ENCODE measurements at places on chromosomes 5 and 9.

GRCh38 chr9:87594194-87594593 lies 96.5 kb downstream of the DAPK1 start:
- H3K36me3 ChIP-seq: no peaks in the 10 kb centered on the region
- H3K27me3 ChIP-seq: no peaks in the 10 kb centered on the region
- H3K27ac ChIP-seq: no peak overlapping the region
- no peak overlapping the region for H3K4me3 ChIP-seq
- H3K4me1 ChIP-seq: no peaks in the 10 kb centered on the region

DNA sequence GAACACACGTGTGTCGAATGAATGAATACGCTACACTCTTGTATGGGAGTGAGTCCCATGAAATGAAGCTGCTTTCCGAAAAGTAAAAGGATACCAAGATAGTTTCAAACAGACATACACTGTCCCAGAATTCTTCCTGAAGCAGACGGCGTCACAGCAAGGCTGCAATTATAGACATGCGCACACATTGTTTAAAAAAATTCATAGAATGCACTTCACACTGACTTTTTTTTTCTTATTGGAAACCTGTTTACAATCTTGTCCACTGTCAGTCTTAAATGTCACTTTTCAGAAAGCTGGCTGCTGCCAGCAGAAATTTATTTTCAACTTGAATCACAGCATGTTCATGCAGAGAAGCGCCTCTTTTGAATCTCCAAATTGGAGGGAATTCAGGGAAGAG lies 124.8 kb downstream of the CRB2 start:
- no peak for DNase-seq
- H3K27ac ChIP-seq: no peak overlapping the region
- no peak overlapping the region for H3K4me3 ChIP-seq
- no peaks in the 10 kb centered on the region for H3K27me3 ChIP-seq

GRCh38 chr5:124663101-124663506 lies 83.3 kb downstream of the ZNF608 start:
- H3K36me3 ChIP-seq: no peaks in the 10 kb centered on the region
- no peaks in the 10 kb centered on the region for H3K27me3 ChIP-seq
- H3K27ac ChIP-seq: no peak overlapping the region
- H3K4me3 ChIP-seq: no peak overlapping the region
- no peaks in the 10 kb centered on the region for H3K4me1 ChIP-seq

DNA sequence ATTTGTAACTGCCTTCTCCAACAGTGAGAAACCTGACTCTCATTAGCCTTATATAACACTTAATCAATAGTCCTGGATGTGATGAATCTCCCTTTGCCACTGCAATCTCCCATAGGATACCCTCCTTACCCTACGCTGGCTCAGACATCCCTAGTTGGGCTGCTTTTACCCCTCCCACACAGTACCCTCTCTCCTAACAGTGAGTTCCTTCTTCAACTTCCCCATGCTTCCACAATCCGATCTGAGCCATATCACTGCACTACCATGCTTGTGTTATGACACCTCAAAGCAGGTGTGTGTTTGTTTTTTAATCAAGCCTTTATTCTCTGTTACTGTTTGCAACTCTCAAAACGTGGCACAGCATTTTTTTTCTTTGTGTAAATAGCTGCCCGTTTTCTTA lies 60.5 kb upstream of the C9orf72 start:
- no peak for DNase-seq
- no peak overlapping the region for H3K4me3 ChIP-seq
- no peaks in the 10 kb centered on the region for H3K36me3 ChIP-seq
- H3K27ac ChIP-seq: no peak overlapping the region
- no peaks in the 10 kb centered on the region for H3K4me1 ChIP-seq

GRCh38 chr5:143183989-143184388 lies 219.5 kb downstream of the NR3C1 start:
- DNase-seq: no peak
- no peak overlapping the region for H3K4me3 ChIP-seq
- H3K4me1 ChIP-seq: peaks cover 49% of the 10 kb centered on the region
- H3K27ac ChIP-seq: peak overlapping the region; percentile 74

Data from MM.1S (cell line).